Trophoblast cell (in vitro differentiated cells and primary cell): ENCODE measurements at places on chromosomes 7 and 10.

DNA sequence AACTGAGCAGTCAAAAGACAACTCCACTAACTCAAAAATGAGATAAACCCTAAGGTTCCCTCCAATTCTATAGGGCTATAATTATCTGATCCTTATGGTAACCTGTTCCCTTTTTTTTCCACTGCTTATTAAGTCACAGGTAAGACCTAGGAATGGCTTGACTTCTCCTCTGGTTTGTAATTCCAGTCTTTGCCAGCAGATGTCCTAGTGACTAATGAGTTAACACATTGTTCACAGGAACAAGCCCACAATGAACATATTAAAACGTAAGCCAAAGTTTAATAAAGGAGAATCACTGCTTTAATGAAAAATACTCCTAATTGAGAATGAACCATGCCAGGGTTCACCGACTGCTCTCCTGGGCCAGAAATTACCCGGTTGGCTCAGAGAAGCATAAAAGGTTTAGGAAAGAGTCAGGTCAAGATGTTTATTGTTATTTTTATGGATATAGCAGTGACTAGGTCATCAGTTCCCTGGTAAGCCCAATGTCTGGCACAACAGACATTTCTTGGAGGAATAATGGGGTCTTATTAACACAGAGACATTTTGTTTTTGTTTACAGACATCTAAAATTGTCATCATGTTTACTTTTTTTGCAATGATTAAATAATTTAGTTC lies 120.1 kb downstream of the ELAPOR2 start:
- H3K4me1 ChIP-seq, result no peaks in the 10 kb centered on the region
- H3K27ac ChIP-seq, result no peak overlapping the region
- peak; percentile 96 for DNase-seq
- H3K27me3 ChIP-seq, result no peaks in the 10 kb centered on the region

DNA sequence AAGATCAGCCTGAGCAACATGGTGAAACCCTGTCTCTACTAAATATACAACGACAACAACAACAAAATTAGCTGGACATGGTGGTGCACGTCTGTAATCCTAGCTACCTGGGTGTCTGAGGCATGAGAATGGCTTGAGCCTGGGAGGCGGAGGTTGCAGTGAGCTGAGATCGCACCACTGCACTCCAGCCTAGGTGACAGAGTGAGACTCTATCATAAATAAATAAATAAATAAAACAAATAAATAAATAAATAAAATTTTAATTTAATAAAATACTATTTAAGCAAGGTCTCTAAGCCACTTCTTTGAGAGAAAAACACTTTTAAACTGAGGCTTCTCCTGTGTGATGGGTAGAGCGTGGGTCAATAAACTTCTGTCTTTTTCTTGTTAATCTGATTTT lies 38.3 kb downstream of the MICU1 start:
- no peaks in the 10 kb centered on the region for H3K36me3 ChIP-seq
- H3K4me1 ChIP-seq, result peaks cover 2% of the 10 kb centered on the region
- DNase-seq, result no peak
- no peak overlapping the region for H3K27ac ChIP-seq
- no peaks in the 10 kb centered on the region for H3K27me3 ChIP-seq

DNA sequence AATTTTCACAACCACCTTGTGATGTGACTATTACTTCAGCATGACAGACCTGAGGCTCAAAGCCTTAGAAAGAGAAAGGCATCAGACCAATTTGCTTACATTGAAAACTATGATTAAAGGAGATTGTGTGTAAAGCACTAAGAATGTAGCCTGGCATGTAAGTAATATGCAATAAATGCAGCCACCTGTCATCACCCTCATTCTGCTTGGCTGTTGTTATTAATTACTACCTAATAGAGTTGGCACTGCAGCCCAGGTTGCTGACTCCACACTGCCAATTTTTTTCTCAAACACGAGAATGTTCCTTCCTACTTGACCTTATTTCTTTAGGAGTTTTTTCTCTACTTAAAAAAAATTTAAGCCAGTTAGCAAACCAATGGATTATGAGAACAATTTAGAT lies 61.2 kb upstream of the NPVF start:
- H3K27me3 ChIP-seq, result no peaks in the 10 kb centered on the region
- DNase-seq, result no peak
- no peaks in the 10 kb centered on the region for H3K4me1 ChIP-seq

DNA sequence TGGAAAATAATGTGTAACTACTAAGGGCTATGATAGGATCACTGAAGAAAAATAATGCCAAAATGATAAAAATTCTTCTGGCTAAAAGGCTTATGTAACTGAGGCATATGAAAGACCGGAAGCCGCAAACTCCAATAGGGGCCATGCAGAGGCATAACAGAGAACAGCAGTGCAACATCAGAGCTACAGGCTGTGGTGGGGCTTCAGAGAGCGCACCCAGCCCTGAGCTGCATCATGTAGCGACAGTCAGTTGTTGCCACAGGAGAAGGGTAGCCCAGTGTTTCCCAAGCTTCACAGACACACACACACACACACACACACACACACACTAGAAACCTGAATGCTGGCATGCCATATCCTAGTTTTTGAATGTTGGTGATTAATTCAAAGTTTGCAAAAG lies 9.3 kb downstream of the LLCFC1 start:
- H3K4me1 ChIP-seq, result no peaks in the 10 kb centered on the region
- H3K4me3 ChIP-seq, result no peak overlapping the region
- H3K27me3 ChIP-seq, result no peaks in the 10 kb centered on the region
- no peak overlapping the region for H3K27ac ChIP-seq
- no peak for DNase-seq

DNA sequence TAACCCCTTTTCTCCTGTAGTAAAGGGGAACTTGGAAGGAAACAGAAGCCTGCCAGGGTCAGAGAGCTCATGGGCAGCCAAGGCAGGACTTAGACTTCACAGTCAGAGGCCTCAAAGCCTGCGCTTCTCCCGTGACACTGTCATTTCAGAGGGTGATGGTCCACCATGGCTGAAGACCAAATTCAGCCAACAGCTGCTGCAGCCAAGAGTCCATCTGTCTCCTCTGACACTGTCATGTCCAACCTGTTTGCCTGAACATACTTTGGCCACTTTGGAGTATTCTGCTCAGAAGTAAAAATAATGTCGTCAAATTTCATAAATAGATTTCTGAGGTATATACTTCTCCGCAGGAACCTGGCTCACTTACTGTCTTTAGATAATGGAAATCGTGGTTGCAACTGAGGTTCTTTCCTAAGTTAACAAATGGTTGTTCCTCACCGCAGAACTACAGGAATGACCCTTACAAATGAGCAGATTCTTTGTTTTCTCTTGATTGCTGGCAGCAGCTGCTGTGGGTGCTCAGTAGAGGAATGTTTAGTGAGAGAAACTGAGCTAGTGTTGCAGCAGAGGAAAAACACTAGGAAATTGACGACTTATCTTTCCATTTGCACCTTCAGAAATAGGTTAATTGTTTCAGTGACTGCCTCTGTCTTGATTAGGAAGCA lies 626.5 kb downstream of the SDK1 start:
- no peak overlapping the region for H3K4me3 ChIP-seq
- DNase-seq, result no peak
- peaks cover 5% of the 10 kb centered on the region for H3K4me1 ChIP-seq
- H3K36me3 ChIP-seq, result no peaks in the 10 kb centered on the region
- H3K27ac ChIP-seq, result no peak overlapping the region

- H3K27me3 ChIP-seq, result no peaks in the 10 kb centered on the region
- H3K27ac ChIP-seq, result no peak overlapping the region
- no peaks in the 10 kb centered on the region for H3K36me3 ChIP-seq
- no peak overlapping the region for H3K4me3 ChIP-seq
- no peak for DNase-seq
- H3K4me1 ChIP-seq, result peaks cover 3% of the 10 kb centered on the region
These were observed 47.9 kb upstream of the DOCK1 start for GRCh38 chr10:126857178-126857806.
